ENCODE measurements at places on chromosomes 2 and 18.

DNA sequence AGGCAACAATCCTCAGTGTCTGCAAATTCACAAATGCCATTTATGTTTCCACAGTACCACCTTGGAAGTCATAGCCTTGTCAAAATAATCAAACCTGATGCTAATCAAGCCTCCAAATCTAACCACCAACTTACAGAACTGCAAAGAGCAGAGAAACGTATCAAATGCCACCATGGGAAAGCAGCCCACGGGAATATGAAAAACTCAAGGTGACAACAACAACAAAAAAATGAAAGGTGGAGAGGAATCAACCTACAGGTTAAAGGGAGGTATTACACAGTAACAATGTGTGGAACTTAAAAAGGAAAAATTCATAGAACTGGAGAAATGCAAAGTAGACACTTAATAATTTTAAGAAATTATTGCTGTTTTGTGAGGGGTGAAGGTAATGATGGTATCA, 46.7 kb downstream of the CD226 start:
- no peak for DNase-seq

DNA sequence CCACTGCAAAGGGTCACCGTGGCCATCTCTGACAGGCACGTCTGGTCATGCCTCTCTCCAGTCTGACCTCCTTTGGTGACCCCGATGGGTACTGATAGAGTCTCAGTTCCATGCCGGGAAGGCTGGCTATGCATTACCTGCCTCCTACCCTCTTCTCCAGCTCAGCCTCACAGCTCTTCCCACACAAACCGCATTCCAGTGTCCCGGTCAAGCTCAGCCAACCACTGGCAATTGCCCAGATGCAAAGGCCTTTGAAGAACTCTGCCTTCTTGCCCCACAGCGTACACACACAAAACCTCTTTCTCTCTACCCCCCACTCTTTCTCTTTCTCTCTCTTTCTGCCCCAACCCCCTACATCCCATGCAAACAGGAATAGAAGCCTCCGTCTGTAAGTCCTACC, 37.6 kb downstream of the TMEM163 start:
- DNase-seq, result no peak

- DNase-seq, result no peak
Measured at GRCh38 chr2:206125901-206126300, 33.3 kb downstream of the NDUFS1 start.

- no peak for DNase-seq
Measured at GRCh38 chr2:170681311-170681710, 33.8 kb upstream of the SP5 start.

- no peak for DNase-seq
Measured at GRCh38 chr2:397926-398325, 110.0 kb upstream of the ALKAL2 start.

DNA sequence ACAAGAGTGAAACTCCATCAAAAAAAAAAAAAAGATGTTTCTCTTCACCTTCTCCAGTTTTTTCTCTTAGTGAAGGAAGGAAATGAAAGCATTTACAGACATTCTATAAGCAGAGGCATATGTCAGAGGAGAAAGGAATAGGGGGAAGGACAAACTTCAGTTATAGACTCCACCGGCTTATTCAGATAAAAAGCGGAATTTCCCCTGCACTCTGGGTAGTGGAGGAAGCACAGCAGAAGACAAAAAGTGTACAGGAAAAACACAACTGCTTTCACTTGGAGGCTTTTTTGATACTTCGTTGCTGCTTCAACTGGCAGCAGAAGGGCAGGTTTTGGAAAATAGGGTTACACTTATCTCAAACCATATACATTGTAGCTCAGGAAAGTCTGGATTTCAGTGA, 3.2 kb upstream of the MGAT4A start:
- DNase-seq, result no peak

DNA sequence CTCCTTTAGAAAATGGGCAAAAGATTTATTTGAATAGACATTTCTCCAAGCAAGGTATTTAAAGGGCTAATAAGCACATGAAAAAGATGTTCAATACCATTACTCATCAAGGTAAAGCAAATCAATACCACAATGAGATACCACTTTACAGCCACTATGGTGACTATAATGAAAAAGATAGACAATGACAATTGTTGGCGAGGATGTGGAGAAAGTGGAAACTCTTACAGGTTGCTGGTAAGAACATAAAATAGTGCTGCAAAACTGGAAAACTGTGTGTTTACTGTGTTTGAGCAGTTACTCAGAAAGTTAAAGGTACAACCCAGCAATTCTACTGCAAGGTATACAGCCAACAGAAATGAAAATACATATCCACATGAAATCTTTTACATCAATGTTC, 31.9 kb upstream of the RNU4ATAC start:
- no peak for DNase-seq

DNA sequence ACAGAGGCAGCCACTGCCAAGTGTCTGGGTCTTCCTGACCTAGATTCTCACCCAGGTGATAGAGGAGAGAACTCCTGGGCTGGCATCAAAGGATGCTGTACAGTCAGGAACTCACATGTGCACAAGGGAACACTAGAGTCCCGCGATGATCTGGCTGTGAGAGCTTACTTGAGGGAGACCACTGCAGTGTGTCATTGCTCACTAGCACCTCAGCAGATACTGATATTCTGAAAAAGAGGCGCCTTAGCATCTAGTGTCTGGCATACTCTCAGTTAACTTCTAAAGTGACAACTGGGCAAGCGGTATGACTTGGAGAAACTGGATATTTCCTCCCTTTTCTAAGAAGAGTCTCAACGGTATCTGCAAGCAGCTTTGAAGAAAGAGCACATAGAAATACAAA, 189.9 kb downstream of the CMPK2 start:
- no peak for DNase-seq

All from HT1080 (cell line).